Cerebellum (tissue), 4 donors: ENCODE measurements at places on chromosomes 4 and X. TPM values are rescaled to one million over a fixed set of nuclear protein-coding genes. Genes with fewer than 3 reads are reported as not detected.

Gene CT45A1
- total RNA-seq = not detected

Gene USP17L20
- not detected for total RNA-seq

Gene FRAS1
- total RNA-seq = 28.4 TPM

Gene IL1RAPL2
- total RNA-seq = 11.2 TPM

Gene FHDC1
- 4.0 TPM for total RNA-seq

Gene GPC3
- total RNA-seq = 13.8 TPM

Gene PALLD
- total RNA-seq = 37.3 TPM
